GM12864 (cell line): ENCODE measurements at places on chromosomes 1 and 21.

GRCh38 chr1:65355031-65355712 is 45.8 kb downstream of the DNAJC6 start:
- no peak for DNase-seq

DNA sequence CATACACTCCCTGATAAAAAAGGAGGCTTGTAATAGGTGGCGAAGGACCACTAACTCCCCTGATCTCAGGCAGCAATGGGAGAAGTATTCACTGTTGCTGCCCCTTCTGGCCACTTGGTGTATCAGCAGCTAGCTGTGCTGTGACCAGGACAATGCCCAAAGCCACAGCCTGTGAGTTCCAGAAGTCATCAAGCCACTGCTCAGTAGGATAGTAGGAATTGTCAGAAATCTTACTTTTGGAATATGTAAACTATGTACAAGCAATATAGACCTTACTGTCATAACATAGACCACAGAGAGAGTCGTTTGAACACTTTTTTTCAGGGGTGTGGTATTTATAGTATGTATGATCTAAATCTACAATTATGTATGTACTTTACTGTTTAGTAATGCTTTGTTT is 248.3 kb upstream of the CAMK1G start:
- DNase-seq: no peak

GRCh38 chr1:172002725-172003345 is 161.5 kb downstream of the DNM3 start:
- peak; percentile 3 for DNase-seq

- no peak for DNase-seq
These were observed 38.9 kb downstream of the FAM163A start for GRCh38 chr1:179781962-179782361.

GRCh38 chr1:226958300-226958699 is 18.2 kb downstream of the COQ8A start:
- no peak for DNase-seq

- DNase-seq: no peak
These were observed 51.1 kb downstream of the SKI start for GRCh38 chr1:2279210-2279639.

- DNase-seq: no peak
These were observed 5.5 kb downstream of the PTP4A2 start for GRCh38 chr1:31932491-31933316.

GRCh38 chr1:56199061-56199460 is 380.3 kb downstream of the PLPP3 start:
- DNase-seq: no peak

- DNase-seq: no peak
These were observed 105.9 kb downstream of the DTL start for GRCh38 chr1:212141404-212141803.

DNA sequence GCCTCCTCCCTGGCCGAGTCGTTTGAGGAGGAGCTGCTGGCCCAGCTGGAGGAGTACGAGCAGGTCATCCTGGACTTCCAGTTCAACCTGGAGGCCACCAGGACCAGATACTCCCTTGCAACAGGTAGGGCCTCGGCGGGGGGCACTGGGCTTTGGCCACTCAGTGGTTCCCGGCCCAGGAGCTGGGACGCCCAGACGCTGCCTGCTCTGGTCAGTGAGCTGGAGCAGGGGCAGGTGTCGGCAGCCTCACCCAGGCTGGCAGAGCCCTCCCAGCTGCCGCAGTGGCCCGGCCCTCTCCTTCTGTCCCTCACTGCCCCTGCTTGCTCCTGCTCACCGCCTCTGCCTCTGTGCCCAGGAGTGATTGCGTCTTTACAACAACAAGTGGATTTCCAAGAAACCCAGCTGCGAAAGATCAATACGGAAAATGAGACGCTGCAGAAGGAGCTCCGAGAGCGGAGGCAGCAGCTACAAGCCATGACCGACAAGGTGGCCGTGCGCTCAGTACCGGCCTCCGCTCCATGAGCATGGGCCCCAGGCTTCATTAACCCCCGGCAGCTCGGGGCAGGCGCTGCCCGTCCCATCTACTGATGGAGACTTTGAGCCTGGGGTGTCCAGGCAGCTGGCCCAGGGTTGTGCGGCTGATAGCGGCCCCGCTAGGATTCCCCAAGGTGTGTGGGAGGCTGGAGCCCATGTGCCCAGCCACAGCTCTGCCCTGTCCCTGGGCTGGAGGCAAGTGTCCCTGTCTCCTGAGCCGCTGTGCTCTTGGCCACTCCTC is 9.0 kb upstream of the SMIM1 start:
- DNase-seq: no peak

- DNase-seq: no peak
These were observed 187.2 kb upstream of the PTGFR start for GRCh38 chr1:78303620-78304019.

DNA sequence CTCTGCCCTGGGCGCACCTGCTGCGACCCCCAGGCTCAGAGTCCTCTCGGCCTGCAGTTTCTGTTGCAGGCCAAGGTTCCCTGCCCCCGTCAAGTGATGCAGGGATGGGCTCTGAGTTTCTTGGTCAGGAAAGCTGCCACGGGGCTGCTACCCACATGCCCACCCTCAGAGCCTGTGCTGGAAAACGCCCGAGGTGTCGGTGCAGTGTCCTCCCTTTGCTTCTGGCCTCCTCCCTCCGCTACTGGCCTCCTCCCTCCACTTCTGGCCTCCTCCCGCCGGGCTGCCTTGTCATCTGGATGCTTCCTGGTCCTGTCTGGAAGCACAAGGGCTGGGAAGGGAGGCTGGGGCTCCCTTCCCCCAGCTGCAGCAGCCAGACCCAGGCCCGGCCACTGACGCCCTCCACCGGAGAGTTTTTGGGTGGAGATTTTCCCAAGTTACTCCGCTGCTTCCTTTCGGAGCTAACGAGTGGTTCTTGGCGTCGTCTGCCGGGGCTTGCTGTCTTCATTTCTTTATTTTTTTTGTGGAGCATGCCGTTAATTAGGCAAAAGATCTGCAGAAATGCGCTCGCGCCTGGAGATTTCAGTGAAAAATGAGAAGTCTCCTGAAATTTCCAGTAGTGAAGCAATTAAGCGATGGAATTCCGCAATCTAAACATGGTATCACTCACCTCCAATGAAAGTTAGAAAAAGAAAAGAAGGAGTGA is 17.4 kb downstream of the PRDM16 start:
- DNase-seq: no peak

DNA sequence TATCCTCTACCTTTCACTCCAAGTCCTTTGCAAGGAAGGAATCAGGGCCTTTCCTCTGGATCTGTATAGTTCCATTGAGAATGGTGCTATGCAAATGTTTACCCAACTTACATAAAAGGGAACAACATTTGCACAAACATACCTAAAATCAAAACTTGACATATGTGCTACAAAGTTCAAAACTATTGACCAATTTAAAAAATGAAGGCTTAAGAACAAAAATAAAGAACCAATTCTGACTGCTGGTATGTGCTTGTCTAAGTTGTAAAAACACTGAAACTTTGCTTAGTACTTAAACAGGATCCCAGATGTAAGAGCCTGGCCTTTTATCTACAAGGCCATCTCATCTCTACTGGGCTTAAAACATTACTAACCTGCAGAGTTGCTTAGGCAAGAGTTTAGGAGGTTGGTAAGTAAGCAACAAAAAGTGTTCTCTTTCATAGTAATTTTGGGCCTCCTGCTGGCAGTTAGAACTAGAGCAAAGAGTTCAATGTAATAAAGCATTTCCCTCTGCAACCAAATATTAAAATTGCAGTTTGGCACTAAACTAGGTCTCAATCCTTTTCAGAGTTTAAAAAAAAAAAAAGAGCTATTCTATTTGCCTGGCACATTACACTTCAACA is 2.0 kb downstream of the SCMH1 start:
- no peak for DNase-seq

DNA sequence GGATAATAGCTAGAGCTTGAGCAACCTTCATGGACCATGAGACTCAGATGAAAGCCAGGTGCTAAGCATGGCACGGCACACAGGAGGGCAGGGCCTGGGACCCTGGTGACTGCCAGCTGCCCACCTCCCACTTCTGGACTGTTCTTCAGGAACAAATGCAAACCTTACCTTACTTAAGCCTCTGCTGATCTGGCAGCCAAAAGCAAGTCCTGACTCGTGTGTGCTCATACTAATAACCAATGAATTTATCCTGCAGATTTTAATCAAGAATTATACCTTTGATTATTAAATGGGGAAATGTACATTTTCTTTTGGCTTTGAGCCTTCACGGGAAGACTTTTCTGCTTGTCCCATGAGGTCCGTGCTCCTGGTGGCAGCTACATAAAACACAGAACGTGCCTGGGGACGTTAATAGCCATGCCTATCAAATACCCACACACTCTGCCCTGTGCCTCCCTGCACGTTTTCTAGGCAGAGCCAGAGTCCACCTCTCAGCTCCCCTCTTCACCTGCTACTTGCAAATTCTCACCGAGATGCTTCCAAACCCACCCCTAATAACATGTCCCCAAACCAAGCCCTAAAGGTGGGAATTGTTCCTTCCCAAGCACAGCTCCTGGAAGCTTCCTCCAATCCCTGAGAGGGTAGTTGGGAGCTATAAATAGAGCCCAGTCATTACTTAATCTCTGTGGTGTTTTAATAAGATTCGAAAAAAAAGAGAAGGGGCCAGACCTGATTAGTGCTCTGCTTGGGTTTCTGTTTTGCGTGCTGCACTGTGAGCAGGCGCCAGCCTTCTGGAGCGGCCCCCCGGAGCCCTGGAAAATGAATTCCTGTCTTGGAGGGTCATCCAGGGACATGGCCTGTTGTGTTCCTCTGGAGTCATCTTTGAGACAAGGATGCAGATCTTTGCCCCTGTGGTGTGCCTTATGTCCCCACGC is 33.5 kb downstream of the SLC1A7 start:
- DNase-seq: no peak

DNA sequence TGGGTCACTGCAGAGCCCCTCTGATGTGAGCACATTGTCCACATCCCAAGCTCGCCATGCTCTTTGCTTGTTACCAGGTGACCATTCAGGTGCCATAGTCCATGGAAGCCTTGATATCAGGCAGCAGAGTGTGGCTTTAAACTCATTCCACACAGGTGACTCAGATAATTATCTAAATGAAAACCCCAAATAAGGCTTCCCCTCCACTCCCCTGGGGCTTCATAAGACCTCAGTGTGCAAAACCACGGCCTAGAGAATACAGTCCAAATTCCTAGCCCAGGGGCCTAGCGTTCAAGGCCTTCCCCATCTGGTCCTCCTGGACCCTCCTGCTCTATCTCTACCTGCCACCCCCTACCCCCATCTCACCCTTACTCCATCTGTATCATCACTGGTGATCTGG is 97.1 kb downstream of the ARHGEF10L start:
- DNase-seq: no peak

- no peak for DNase-seq
These were observed 105.5 kb downstream of the NRIP1 start for GRCh38 chr21:14959343-14959742.

DNA sequence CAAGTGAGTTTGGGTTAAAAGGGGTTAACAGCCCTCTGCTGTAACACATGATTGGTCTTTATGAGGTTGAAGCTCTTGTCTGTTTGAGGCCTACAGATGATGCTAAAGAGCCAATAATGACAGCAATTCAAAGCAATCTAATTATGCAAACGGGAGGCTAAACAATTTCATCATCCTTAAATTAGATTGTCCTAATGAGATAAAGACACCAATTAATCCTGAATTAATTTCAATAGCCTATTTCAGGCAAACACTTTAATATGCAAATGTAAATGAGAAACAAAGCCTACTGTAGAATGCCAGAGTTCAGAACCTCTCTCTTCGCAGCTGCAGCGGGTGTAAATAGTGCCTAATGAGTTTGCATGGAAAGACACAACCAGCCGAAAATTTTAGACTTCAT is 504.7 kb upstream of the PBX1 start:
- DNase-seq: no peak

DNA sequence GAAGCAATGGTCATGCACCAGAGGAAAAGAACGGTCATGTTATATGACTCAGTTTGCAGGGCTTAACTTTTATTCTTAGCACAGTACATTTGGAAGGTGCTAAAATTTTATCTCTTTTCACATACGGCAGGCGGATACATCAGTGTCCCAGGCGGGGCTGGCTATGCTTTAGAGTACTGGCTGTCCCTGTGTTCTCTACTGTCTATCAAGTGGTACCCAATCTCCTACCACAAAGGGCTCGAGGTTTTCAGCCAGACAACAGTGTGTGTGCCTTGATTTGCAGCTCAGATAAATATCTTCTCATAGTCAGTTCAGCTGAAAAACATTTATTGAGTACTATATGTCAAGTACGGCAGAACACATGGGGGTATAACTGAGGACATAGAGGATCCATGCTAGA is 65.3 kb downstream of the URB2 start:
- no peak for DNase-seq

GRCh38 chr1:30400507-30400906 is 322.9 kb downstream of the MATN1 start:
- DNase-seq: no peak

- no peak for DNase-seq
These were observed 19.4 kb downstream of the EXTL2 start for GRCh38 chr1:100875228-100875627.

- DNase-seq: peak; percentile 56
These were observed 73.5 kb downstream of the BACH1 start for GRCh38 chr21:29372063-29372802.

DNA sequence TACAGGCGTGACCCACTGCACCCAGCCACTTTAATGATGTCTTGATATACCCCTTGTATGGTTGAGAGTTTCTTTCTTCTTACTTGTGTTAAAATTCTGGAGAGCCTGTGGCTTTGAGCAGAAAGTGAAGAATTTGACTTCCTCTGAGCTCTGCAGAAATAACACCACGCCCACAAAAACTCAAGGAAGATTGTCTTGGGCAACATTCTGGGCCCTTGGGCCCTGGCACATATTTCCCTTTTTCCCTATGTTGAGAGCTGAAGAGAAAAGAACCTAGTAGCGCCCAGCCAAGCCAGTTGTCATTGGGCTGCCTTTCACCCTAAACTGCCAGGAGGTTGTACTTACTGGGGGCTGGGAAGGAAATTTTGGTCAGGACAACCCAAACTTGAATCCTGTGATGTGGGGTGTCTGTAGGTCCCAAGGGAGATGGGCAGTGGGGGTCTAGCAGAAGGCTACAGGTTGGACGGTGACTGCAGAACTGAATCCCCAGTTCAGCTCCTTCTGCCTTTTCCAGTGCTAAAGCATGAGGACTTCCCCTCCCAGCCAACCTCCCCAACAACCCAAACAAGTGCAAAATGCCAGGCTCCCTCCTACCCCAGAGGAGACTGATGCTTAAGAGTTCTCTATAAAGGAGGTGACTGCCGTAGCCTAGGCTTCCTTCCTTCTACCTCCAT is 11.7 kb upstream of the SNAPIN start:
- no peak for DNase-seq
